ENCODE measurements at places on chromosomes 2 and 18.

DNA sequence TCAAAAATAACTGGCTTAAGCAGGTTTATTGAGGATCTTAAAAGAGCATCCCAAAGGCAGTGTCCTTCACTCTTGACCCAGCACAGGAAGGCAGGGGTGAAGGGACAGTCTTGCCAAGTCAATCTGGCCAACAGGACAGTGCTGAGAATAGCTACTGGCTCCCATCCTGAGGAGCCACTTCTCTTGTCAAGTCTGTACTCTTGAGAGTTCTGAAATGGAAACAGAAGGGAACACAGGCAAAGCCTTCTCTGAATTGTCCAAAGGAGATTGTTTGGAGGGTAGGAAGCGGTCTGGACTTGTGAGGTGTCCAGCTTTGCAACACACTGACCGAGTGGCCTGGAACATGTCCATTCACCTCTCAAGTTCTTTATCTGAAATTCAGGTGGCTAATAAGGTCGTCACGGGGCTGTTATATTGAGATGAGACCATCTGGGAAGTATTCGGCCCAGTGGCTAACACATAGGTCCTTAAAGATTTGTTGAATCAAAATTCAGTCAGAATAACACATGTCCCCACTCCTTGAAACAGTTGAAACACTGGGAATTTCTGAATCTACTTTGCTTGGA, 99.5 kb upstream of the FHL2 start:
- no peak for DNase-seq

- DNase-seq: peak; percentile 95
Observed at GRCh38 chr2:143679617-143680016, 550.4 kb downstream of the ARHGAP15 start.

DNA sequence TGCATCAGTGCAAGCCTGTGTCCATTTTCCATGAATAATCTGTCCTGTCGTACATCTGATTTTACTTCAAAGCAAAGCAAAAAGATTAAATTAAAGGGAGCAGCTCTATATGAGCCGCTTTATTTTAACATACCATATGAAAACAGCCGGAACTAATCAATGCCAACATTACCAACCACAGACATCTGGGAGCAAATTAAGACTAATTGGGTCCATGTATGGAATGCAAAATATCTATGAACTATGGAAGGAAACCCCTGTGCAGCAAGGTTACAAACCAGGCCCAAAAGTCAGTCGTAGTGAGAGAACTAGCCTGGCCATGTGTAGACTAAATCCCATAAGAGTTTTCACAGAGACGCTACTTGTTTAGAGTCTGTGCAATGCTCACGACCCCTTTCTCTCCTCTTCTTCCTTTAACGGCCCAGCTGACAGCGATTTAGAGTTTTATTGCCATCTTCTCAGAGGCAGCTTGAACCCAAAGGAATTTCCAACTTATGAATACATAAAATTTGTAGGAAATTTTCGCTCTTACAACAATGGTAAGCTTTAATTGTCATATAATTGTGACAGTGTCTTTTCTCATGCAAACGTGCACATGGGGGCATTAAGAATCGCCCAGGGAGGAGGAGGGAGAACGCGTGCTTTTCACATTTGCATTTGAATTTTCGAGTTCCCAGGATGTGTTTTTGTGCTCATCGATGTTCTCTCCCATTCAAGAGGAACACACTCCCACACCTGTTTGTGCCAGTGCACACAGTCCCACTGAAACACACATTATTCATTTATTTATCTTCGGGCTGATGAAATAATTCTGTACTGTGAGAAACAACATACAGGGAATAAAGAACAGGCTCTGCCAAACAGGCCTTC, 52.9 kb upstream of the RPL31 start:
- no peak for DNase-seq

DNA sequence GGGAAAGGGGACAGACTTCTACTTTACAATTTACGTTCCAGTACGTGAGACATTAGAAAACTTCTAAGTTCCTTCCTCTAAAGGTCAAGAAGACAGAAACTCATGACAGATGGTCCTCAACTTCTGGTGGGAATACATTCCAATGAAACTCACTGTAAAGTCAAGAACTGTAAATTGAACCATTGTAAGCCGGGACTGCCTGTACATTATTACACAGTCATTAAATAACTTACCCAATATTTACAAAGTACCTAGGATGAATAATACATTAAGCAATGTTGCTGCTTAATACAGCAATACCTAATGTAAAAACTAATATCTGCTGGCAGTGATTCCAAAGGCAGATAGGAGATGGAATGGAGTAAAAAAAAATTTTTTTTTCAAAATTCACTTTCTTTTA, 51.9 kb downstream of the CDH2 start:
- DNase-seq: no peak

All from NCI-H1105 treated with DMSO at 0.1 percent for 48 hours (cell line).